ENCODE measurements at places on chromosomes 12 and 14.

DNA sequence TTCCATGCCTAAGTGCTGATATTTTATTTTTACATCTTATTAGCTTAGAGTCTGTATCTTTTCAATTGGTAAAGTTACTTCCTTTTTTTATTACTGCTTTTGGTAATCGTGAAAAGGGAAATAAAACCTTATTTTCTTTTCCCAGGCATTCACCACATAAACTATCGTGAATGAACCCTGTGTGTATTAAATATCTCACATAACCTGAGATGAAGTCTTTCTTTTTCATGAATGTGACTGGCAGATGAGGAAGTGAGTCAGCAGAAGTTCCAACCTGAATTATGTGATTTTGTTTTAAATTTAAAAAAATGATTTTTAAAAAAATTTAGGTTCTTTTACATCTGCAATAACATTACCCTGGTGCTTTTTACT lies 26.0 kb downstream of the MYBPC1 start:
- DNase-seq = no peak

DNA sequence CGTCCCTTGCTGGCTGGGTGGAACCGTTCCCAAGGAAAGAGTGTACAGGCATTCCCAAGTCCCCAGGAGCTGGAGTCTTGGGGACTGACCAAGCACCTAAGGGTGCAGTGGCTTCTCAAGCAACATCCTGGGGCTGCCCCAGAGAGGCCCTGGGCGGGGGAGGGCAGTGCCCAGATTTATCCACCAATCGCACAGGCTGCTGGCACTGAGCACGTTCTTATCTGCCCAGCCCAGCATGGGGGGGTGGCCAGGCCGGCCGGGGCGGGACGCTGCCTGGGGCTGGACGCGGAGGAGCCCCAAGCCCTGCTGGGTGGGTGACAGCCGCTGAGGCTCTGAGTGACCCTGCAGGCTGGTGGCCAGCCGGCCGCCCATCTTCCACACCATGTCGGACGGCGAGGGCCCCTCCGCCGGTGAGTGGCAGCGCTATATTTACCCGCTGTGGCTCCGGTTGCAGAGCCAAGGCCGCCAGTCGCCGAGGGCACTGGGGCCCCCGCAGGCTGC lies 53.4 kb downstream of the CYP46A1 start:
- peak; percentile 60 for DNase-seq

- peak; percentile 95 for DNase-seq
These were observed 125.2 kb downstream of the MED13L start for GRCh38 chr12:116152268-116152667.

DNA sequence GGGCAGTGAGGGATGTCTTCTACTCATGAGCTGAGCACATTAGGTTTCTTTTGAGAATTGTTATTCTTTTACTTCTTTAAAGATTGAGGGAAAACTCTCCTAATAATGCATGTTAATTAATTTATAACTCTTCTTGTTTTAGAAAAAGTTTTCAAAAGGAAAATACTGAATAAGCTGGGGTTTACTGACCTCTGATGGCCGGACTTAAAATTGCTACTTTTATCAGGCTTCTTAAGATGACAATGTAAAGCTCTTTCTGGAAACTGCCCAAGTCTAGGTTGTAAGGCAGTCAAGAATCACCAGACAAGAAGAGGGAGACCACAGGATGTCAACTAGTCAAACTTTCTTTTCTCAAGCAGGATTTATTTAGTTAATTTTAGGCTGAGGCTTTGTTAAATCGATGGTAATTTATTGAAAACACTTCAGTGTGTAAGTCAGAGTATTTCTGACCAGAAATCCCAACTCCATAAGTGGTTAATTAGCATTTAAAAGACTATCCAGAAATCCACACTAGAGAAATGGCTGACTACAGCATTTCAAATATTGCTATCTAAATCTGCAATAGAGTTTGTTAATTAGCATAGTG lies 82.1 kb downstream of the AVPR1A start:
- peak; percentile 91 for DNase-seq

- DNase-seq = no peak
These were observed 88.8 kb upstream of the GTF2A1 start for GRCh38 chr14:81309511-81309910.

DNA sequence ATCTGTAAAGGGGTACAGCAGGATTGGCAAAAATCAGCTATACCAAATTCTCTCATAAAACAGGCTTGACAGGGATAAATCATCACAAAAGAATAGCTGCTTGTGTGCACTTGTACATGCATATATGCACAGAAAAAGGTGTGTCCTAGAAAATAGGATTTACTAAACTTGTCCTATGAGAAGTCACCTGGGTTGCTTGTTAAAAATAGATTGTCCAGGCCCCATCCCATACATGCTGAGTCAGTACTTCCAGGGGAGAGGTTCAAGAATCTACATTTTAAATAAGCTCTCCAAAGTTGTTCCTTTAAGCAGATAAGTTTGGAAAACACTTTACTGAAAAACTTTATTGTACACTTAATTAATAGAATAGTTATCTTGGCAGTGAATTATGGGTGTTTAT lies 123.1 kb downstream of the ANO6 start:
- no peak for DNase-seq

DNA sequence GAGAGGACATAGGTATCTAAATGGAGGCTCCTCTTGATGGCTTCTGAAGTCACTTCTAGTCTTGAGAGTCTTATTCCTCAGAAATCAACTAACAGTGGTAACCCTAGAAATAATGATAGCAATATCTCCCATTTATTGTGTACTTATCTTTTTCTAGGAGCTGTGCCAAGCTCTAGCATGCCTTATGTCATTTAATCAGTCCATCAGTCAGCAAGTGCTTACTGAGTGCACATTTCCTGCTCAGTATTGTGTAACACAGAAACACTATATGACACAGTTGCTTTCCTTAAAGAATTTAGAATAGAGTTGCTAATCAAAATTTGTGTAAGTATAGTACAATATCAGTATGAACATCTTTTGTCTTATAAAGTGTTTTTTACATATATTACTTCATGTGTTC lies 36.6 kb downstream of the KRT76 start:
- no peak for DNase-seq

GRCh38 chr12:79200176-79200575 lies 335.6 kb downstream of the SYT1 start:
- DNase-seq = no peak

GRCh38 chr14:49280566-49280965 lies 305.6 kb downstream of the RPS29 start:
- DNase-seq = no peak

DNA sequence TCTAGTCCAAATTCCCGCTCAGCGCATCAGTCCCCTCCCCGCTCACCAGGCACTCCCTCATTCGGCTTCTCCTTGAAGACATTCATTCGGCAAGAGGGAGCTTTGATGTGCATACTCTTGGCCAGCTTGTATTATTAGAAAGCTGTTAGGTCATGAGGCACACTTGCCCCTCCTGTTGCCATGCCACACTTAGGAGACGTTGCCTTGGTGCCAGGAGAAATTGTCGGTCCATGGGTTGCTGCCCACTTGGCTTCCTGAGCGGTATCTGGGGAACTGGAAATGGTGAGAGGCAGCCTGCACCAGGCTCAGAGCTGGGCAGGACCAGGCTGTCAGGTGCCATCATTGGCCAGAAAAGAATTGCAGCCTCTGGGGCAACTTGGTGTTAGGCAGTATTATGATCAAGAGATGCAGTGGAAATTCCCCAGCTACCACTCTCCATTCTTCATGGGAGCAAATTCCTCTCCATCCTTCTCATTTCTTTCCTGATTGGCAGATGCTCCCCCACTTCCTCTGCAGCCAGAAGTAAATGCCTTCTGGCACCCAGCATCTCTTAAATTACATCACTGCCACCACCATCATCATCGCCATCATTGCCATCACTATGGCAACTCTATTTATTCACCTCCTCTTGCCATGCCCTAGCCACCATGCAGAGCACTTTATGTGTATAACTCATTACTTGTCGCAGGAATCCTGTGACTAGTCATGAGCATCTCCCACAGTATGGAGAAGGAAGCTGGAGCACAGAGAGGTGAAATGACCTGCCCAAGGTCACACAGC lies 12.4 kb downstream of the CABP1 start:
- no peak for DNase-seq

DNA sequence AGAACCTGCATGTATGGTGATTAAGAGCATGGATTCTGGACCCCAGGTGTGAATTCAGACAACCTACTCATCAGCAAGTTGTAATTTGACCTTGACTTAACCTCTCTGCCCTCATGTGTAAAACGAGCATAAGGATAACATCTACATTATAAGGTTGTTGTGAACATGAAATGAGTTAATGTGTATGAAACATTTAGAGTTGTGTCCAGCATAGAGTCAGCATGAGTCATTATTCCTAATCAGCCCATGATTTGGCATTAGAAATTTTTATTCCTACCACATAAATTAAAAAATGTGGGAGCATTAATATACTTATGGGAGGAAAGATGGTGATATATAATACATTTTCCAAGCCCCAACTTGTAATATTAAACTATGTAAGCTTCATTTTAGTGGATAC lies 95.9 kb upstream of the DDHD1 start:
- no peak for DNase-seq

- peak; percentile 77 for DNase-seq
These were observed 116.1 kb downstream of the SCARB1 start for GRCh38 chr12:124747426-124748161.

- DNase-seq = no peak
These were observed 5.6 kb upstream of the NIN start for GRCh38 chr14:50836515-50836914.

GRCh38 chr12:103852498-103852997 lies 11.5 kb upstream of the NT5DC3 start:
- no peak for DNase-seq

GRCh38 chr12:109725321-109726105 lies 11.9 kb downstream of the FAM222A start:
- no peak for DNase-seq

DNA sequence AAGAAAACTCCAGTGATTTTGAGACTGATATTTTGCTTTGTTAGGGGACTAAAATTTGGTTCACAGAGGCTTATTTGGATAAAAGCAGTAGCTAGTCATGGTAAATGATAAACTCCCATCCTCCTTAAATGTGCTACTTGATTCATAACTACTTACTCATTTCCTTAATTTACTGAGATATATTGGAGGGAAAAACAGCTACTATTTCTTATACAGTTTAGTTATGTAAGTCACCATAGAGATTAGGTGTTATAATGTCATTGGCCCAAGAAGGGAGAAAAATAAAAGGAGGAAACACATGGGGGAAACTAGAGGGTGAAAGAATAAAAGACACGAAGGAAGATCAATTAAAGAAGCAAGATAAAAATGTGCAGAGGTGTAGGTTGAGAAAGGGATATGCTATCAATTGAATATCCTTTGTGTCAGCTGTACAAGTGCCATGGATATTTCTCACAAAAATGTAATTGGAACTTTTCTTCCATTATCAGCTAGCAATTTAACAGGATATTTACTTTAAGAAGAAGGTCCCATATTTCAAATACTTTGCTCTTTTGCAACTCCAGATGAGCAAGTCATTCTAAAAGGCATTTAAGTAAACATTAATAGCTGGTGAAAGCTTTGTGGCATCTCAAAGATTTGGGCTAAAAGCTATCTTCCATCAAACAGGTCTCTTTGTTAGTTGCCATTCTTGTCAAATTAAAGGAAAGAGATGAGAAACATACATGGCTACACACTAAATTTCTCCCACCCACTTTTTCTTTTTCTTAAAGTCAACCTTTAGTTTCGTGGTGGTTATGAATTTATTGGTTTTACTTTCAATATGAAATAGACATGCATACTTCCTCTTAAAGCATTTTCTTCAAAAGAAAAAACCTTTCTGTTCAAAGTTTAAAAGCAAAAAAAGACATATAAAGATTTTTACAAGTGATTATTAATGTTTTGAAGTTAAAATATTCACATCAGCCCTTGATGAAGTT lies 439.5 kb downstream of the CCER1 start:
- DNase-seq = peak; percentile 58

DNA sequence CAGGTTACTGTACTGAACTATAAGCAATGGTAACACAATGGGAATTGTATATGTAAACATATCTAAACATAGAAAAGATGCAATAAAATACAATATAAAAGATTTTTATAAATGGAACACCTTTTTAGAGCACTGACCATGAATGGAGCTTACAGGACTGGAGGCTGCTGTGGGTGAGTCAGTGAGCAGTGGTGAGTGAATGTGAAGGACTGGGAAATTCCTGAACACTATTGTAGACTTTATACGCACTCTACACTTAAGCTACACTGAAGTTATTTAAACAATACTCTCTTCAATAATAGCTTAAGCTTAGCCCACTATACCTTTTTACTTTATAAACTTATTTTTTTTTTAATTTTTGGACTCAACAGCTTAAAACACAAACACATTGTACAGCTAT lies 313.5 kb downstream of the KCNC2 start:
- DNase-seq = no peak

GRCh38 chr12:51811203-51812202 lies 37.0 kb downstream of the FIGNL2 start:
- DNase-seq = no peak

DNA sequence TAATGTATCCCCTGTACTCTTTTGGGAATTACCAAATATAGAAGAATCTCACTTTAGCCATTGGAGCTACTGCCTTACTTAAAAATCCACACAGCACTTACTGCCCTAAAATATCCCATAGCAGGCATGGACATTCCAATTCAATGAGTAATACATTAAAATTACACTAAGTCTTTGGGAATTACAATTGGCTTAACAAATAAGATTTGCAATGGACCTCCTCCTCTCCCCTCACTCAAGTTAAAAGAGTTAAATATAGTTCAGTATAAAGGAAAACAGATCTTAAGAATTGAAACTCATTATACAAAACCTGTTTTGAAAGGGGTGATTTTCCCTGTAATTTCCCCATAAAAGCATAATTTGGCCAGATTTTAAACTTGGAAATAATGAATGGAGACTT lies 477.1 kb downstream of the SLC16A7 start:
- DNase-seq = peak; percentile 47

- no peak for DNase-seq
These were observed 46.9 kb upstream of the DYNC1H1 start for GRCh38 chr14:101917413-101918017.

- DNase-seq = no peak
These were observed 41.4 kb downstream of the PHETA1 start for GRCh38 chr12:111327474-111327873.

- DNase-seq = no peak
These were observed 1.1 kb downstream of the GCH1 start for GRCh38 chr14:54901380-54902142.

GRCh38 chr12:121590476-121591143 lies 9.8 kb upstream of the KDM2B start:
- no peak for DNase-seq

DNA sequence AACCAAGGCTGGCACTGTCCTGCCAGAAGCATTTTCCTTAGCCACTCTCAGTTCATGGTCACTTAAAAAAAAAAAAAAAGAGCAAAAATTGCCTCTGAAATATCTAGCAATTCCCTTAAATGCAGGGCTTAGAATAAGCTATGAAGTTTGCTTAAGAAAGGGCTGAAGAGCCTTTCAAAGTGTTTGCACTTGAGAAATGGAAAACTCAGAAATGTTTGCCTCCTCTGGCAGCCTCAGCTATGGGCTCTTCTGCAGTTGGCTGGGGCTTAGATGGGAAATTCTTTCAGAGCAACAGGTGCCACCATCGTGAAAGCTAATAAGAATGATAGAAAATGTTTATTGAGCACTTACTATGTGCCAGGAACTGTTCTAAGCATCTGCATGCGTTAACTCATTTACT lies 48.5 kb upstream of the TSPAN11 start:
- no peak for DNase-seq

GRCh38 chr12:30180602-30181001 lies 396.9 kb upstream of the TMTC1 start:
- no peak for DNase-seq
